ENCODE measurements at places on chromosomes 11 and 22.

GRCh38 chr11:959027-959426, 33.4 kb downstream of the AP2A2 start:
- no peak for DNase-seq

DNA sequence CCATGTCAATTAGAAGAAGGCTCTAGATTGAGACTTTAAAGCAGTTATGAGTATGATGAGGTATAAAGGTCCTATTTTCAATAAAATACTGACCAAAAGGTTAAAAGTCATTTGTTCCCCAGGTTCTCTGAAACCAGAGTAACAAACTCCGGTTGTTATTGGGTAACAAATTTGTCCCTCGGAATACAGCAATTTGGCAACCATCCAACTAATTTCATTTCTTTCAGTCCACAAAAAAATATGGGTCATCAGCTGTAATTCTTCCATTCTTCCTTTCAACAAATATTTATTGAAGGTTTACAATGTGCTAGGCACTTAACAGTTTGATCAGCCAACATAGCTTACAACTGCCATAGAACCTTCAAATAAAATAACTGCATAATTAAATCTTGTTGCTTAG, 79.9 kb downstream of the TTC28 start:
- DNase-seq = no peak

GRCh38 chr11:6526411-6527135, 29.5 kb downstream of the DNHD1 start:
- no peak for DNase-seq

GRCh38 chr11:85946221-85946620, 91.0 kb downstream of the CCDC83 start:
- no peak for DNase-seq

DNA sequence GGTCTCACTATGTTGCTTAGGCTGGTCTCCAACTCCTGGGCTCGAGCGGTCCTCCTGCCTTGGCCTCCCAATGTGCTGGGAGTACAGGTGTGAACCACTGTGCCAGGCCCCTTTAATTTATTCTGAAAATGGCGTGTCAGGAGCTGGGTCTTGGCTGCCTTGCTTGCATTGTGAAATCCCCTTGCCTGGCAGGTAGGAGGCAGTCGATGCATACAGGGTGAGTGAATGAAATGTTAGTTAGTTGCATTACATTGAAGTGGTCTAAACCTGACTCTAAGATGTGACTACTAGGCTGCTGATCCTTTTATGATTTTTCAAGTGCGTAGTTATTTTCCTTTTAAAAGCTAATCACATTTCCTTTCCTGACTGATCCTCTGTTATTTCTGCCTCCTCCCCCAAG, 42.9 kb downstream of the PARVB start:
- DNase-seq = no peak

DNA sequence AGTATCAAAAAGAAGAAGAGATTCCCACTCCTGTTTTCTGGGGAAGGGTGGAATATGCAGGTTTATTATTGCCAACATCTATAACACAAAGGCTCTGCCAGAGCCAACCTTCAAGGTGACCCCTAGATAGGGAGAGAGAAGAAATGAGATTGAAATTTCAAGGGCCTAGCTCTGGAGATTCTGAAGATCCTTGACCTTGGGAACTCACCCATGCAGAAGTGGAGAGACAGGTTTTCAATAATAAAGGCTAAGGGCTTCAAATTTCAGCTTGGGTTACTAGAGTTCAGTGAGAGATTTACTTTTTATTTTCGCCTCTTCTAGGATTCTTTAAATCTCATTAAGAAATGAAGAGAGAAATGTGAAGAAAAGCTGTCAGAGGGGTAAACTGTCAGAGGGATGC, 98.4 kb downstream of the CD44 start:
- no peak for DNase-seq

- DNase-seq = no peak
Measured at GRCh38 chr22:50586416-50586815, 3.8 kb upstream of the CHKB start.

GRCh38 chr11:58075781-58076180, 45.0 kb downstream of the OR6Q1 start:
- DNase-seq = no peak

DNA sequence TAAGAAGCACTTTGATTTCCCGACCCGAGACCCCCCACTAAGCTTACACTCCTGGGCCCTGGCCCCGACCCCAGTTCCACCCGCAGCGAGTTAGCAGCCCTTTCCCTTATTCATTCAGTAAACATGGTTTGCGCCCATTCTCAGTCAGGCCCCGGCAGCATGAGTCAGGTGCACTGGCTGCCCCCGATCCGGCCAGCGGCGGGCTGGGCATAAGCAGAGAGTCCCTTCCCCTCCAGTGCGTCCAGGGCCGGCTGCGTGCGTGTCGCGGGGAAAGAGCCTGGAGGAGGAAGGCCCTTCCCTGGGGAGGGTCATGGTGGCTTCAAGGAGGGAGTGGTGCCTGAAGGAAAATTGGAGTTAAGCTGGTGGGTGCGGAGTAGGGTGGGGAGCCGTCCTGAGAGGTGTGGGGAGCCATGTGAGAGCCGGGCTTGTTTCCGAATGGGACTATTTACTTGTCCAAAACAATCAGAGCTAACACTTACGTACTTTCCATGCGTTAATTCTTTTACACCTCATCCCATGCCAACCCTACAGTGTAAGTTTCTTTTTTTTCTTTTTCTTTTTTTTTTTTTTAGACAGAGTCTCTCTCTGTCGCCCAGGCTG, 657 bp downstream of the IGHMBP2 start:
- DNase-seq = no peak

DNA sequence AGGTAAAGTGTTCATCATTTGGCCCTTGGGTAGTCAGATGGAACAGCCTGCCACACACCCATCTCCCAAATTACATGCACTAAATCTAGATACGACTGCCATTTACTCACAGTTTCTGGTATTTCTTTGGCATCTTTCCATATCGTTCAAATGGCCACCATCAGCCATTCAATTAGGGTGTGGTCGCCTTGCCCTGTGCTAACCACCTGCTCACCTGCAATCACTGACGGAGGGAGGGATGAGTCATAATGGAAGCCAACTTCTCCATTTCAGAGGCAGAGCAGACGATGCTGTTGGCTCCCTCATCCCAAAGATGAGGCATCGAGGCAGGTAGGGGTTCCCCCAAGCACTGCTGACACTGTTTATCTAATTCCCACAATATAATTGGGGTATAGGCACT, 14.6 kb downstream of the MS4A6A start:
- no peak for DNase-seq

DNA sequence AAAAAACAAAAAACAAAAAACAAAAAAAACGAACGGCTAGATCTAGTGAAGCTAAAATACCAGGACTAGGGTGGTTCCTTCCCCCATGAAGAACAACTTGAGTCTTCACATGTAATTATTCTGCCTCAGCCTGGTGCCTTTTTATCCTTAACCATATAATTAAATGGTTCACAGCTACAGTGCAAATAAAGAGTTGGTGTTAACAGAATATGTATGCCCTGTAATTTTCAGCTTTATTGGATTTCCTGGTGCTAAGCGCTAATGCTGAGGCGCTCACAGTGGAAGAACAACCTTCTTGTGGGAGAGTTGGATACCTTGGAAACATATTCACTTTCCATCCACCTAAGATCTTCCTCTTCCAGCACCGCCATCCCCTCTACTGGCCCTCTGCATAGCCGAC, 158.5 kb upstream of the SORL1-AS1 start:
- DNase-seq = no peak

DNA sequence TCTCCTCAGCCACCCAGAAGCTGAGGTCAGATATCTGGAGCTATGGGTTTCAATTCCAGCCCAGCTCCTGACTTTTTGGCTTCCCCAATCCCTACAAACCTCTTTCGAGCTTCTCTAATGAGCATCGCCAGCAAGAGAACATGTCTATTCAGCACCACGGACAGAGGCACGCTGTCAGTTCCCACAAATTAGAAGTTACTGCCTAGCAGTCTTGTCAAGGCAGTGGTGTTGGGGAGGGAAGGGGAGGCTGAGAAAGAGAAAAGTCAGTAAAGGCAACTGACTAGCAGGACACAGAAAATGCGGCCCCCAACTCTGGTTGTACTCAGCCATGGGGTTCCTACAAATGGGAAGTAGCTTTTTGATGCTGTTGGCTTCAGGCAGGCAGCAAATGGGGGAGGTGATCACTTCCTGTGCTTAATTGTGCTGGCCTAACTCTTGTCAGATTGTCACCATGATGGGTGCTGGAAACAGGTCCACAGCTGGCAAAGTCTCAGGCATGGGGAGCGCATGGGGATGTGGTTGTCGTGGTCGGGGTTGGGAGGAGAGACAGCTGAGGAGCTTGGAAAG, 205.9 kb downstream of the ST3GAL4 start:
- no peak for DNase-seq

GRCh38 chr22:37241351-37242142, 2.5 kb downstream of the RAC2 start:
- no peak for DNase-seq

GRCh38 chr11:116720895-116721294, 51.9 kb downstream of the BUD13 start:
- DNase-seq = no peak

GRCh38 chr11:120420572-120420971, 84.4 kb downstream of the ARHGEF12 start:
- DNase-seq = no peak

GRCh38 chr11:63829823-63830489, 9.0 kb upstream of the MARK2 start:
- DNase-seq = no peak

DNA sequence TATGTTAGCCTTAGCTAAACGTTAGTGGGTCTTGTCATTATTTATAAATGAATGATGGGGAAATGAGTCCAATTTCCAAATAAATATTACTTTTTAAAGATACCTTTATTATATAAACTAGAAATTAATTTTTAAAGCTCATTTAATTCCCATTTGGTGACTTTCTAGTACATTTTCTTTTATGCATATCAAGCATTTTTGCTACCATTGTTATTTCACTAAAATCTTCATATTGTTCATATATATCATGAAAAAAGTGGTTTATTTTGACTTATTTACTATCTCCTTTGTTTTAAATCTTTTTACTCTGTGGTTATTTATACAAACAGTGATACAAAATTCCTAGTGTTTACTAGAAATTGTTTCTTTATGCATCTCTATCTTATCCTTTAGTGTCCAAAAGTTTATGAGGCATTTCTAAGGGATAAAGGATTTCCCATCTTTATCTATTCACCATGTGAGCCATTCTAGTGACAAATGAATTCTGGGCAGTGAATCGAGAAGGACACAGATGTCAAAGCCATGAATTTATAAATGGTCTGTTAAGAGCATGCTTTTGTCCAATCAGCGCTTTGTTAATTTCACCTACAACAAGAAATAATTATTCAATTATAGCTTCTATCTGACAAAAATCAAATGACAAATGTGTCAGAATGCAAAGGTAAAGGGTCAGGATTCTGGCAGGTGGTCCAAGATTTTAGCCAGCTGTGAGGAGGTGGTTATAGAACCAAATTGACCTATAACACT, 70.6 kb downstream of the PRMT3 start:
- DNase-seq = no peak

GRCh38 chr22:27513021-27513420, 288.5 kb downstream of the MN1 start:
- DNase-seq = no peak

GRCh38 chr11:83933008-83933407, 646.8 kb upstream of the CCDC90B start:
- peak; percentile 23 for DNase-seq

DNA sequence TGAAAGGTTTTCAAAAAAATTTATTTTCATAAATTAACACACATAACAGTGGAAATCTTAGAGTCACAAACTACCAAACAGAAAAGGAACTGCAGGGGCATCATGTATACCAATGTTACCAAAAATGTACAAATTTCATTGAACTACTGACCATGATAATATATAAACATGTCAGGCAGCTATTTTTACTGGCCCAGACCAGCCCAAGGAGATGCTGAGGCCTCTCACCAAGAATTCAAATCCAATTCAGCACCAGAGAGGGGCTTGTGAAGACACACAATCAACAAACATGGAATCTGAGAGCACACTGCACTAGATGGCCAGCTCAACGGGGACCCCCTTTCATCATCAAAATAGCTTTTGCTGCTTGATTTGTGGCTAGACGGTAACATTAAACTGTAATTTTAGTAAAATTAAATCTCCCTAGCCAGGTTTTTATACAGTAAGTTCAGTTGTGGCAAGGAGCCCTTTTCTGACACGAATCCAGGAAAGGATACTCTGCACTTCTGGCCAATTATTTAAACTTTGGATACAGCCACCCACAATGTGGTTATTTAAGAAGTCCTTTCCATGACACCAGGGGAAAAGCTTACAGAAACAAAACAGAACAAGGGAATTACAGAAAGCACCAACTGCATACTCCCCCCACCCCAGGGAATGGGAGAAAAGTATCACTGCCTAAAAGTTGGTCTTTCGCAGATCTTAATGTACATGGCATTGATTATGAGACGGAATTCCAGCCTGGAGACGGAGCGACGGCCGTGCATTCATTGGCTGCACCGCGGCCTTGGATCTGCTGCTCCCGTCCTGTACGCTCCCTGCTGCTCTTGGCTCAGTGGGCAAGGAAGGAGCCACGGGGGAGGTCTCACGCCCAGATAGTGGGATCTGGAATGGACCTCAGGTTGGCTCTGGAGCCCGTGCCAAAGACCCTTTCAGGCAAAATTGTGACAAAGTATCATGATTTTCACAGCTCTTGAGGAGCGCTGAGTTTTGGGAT, 19.6 kb upstream of the PISD start:
- no peak for DNase-seq

DNA sequence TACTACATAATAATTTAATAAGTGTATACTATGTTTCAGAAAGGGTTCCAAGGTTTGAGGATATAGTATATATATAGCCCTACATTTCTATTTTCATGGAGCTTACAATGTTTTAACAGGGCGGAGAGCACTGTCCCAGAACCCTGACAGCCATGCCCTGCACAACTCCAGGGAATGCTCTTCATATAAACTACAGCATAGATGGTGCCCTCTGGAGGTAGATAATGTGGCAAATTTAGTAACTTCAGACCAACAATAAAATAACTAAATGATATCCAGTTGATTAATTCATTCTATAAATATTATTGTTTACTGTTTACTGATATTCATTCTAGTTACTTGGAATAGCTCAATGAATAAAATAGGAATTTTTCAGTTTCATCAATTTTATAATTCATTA, 693.7 kb upstream of the CCDC179 start:
- no peak for DNase-seq

DNA sequence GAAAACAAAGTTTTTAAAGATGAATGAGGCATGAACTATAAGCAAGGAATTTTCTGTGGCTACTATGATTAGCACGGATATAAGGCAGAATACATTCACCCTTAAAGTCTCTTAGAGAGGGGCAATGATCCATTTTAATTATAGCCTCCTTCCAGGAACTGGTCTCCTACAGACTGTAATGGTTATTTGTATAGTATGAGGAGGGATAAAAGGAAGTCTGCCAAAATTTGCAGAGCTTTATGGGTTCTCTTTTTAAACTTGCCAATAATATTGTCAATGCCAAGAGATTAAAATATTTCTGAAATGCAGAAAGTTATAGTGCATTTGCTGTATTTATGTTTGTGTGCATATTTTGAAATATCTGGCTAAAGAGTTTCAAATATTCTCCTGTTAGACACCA, 271.4 kb upstream of the LUZP2 start:
- DNase-seq = no peak
